ENCODE measurements at places on chromosomes 5 and 9.

GRCh38 chr9:105760053-105760452 lies 65.7 kb downstream of the TMEM38B start:
- no peak for DNase-seq

GRCh38 chr9:136107953-136108647 lies 10.6 kb downstream of the TMEM250 start:
- DNase-seq, result no peak

- no peak for DNase-seq
Observed at GRCh38 chr9:94554078-94554438, 825 bp upstream of the PCAT7 start.

DNA sequence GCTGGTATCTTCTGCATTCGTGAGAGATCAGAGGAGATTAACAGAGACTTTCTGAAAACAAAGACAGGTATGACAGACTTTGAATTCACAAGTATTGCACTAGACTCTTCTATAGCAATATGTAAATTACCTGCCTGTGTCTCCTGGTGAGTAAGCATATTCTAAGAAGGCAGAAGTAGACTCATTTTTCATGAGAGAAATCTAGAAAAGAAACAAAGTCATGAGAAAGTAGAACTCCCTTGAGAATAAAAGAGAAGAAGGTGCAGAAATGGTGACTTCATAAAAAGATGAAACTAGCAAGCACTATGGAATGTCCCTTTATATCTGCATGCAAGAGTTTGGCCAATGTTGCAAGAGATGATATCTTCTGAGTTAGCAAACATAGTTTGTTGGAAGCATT lies 419.8 kb downstream of the DMRT2 start:
- no peak for DNase-seq

GRCh38 chr5:3862906-3863305 lies 267.3 kb downstream of the IRX1 start:
- DNase-seq, result no peak

- DNase-seq, result no peak
Observed at GRCh38 chr5:77709993-77710685, 66.0 kb downstream of the TBCA start.

GRCh38 chr9:129436751-129437625 lies 183.9 kb downstream of the C9orf50 start:
- DNase-seq, result peak; percentile 73

GRCh38 chr5:143968071-143968878 lies 156.3 kb downstream of the HMHB1 start:
- DNase-seq, result no peak

DNA sequence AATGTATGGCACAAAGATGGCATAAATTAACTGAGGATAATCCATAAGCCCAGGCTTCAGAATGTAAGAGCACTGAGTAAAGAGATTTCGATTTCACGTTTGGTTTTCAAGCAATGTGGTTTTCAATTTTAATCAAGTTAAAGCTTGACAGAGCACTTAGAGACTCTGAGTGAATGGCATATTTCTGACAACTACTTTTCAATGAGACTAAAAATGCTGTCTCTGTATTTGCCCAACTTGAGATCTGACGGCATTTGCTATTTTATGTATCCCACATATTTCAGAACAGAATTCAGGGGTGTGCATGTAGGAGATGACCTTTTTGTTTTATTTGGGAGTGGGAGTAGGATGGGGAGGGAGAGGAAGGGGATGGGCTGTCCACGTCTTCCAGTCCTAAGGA lies 280.3 kb upstream of the PANK3 start:
- no peak for DNase-seq

DNA sequence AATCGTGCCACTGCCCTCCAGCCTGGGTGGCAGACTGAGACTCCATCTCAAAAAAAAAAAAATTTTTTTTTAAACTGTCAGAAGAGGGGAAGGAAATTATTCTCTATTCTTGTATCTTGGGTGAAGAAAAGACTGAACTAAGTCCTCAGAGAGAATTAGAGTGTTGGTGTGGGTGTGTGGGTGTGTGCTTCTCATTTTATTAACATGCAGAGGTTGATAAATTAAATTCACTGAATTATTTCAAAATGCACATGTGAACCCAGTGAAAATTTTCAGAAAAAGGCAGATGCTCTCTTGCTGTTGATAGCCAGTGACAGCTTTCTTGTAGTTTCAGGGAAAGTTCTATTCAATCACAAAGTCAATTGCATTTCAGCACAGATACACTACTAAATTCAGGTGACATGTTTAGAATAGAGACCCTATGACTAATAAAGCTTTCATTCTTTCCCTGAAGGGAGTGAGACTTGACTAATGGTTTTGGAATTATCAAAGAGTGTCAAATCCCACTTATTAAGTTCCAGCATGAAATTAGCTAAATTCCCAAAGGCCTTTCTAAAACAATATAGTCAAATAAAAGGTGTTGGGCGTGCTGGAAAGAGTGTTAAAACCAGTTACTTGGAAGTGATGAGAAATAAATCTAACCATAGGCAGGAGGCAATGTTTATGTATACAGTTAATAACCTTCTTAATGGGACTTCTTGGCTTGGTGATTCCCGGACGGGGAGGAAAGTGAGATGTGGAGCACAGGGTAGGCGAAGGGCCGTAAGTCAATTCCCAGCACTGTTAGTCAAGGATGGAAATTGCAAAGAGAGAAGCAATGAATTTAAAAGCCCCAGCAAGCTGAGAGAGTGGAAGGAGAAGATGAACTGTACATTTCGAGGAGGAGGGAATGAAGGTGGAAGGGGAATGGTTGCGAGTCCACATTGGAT lies 103.2 kb upstream of the SPATA31D4 start:
- no peak for DNase-seq

DNA sequence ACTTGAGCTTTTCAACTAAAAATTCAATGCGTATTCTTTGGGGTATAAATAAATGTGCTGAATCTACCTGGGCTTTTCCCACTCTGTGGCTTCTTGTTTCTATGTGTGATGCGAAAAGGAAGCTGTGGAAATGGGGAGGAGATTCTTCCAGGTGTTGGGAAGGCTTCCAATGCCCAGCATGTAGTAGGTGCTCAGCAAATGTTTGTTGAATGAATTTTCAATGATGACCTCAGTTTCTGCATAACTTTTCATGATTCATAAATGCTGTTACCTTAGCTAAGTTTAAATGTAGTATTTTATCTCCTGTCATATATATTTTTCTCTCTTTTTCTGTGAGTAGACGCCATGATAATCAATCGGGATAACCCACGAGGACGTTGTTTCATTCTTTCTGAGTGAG lies 25.6 kb upstream of the KCNMB1 start:
- DNase-seq, result no peak

DNA sequence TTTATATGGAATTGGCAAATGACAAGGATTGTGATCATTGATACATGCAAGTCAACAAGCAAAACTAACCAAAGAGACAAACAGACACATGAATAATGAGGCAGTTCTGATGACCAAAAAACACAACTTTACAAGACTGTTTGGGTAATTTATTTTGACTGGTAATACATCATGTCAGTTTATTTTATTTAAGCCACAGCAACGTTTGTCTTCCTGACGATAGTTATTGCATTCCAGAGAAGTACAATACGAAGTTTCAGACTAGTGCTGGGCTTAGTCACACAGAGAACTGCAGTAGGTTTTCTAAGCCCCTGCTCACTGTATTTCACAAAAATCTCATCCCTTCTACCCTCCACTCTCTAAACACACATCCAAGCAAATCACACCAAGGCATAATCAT lies 514.2 kb downstream of the RAB3C start:
- DNase-seq, result no peak

DNA sequence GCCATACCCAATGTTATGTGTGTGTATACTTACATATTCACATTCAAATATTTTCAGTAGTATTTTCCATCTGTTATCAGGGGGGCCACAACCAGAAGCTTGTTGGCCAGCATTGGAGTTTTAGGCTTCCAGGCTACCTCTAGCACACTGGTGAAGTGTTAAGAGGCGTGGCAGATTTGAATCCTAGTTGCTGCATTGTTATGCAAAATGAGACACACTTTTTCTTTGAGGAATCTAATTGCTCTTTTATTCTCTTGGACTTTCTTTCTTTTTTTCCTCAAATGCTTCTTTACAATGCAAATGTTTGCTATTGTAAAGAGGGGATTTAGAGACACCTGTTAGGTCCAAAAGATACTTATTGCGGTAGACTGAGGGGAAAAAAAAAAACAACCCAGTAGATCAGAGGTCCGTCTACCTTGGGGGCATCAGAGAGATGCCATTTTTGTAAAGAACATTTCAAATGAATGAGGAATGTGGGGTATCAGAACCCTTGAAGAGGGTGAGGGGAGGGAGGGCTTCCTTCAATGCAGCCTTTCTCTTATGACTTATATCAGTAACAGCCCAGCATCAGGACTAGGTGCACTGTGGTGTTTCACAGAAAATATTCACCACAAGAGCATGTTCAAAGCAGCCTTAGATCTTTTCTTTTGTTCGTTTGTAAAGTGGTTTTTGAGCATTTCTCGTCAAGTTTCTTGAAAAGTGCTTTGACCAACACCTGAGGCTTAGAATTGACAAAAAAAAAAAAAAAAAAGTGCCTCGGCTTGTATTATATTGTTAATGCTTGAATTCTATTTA lies 3.8 kb downstream of the SMARCA2 start:
- DNase-seq, result no peak

- DNase-seq, result no peak
Observed at GRCh38 chr9:130114741-130115140, 57.5 kb upstream of the NCS1 start.

Data from activated effector memory CD4-positive, alpha-beta T cell treated with anti-CD3 and anti-CD28 coated beads, Interleukin-2, amount 50 U/mL, for 16 hours (primary cell).